CD4-positive, alpha-beta T cell treated with Interleukin-17A for 4 hours (primary cell): ENCODE measurements at places on chromosomes 3 and 15.

GRCh38 chr15:82952158-82953081 lies at the start of gene HOMER2:
HOMER2 (minus strand) TSS chr15:82952720; CDS start chr15:82952535, 185 bp downstream.
- peak; percentile 12 for DNase-seq

GRCh38 chr3:15667484-15667883 lies 65.9 kb downstream of the BTD start:
- DNase-seq: peak; percentile 23

DNA sequence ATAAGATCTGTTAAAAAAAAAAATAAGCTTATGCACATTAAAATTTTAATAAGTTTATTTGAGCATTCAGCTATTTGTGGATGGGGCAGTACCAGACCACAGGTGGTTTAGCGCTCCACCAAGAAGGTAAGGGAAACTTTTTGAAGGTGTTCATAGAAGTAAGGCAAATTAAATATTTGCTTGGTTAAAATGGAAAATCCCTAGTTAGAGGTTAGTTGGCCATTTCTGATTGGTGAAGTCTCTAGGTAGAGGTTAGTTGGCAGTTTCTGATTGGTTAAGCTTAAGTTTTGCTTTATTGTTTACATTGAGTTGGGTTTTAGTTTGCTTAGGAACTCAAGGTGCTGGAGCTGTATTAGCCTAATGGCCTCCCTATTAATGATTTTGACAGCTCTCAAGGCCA lies 30.7 kb downstream of the SCN11A start:
- no peak for DNase-seq

GRCh38 chr15:94692710-94693109 lies 461.3 kb downstream of the MCTP2 start:
- no peak for DNase-seq

GRCh38 chr3:197542741-197543454 lies 12.9 kb downstream of the BDH1 start:
- DNase-seq: no peak

DNA sequence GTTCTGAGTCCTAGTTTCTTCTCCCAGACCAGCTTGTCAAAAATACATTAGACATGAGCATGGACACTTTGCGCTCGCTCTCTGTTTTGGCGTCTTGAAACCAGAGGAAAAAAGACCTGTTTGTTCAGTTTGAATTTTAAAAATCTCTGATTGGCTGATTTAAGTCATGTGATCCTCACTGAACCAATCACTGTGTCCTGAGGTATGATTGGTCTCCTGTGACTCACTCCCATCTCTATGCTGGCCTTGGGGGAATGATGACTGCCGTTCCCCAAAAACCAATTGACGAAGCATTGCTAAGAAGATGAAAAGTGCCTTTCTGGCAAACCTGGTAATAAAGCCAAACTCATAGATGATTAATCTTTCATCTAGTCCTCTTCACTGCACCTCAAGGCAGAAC lies 256.5 kb downstream of the IL5RA start:
- no peak for DNase-seq

- no peak for DNase-seq
These were observed 32.4 kb downstream of the VGLL3 start for GRCh38 chr3:86958534-86958933.

DNA sequence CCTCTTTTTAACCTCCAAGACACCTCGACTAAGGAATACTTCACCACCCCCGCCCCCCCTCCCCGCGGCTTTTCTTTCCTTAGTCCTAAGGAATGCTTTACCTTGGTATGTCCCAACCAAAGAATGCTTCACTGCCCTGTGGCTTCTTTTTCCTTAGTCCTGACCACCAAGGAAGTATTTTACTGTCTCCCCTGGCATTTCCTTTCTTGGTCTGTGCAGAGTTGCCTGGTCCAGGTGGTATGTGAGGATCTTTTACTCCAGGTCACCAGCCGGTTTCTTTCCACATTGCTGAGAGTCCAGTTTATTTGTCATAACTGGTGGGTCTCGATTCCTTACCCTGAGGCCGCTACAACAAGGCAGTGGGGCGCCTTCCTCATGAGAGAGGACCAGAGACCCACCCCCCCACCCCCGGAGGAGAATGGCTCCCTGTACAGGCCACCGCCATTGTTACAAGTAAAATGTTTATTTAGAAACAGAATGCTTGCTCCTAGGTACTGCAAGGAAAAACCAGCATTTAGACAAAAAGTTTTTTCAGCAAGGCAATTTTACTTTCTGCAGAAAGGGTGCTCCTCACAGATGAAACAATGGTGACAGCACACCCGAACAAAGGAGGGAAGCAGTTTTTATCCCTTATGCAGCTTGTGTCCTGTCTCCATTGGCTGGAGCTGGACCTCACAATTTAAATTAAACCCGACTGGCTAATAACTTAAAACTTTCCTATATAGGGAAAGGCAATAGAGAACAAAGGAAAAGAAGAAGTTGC lies 23.1 kb upstream of the MTHFS start:
- no peak for DNase-seq
